ENCODE measurements at places on chromosomes 4 and X. TPM values are rescaled to one million over a fixed set of nuclear protein-coding genes. Genes with fewer than 3 reads are reported as not detected.

- no peak for DNase-seq
Observed at GRCh38 chr4:187726485-187726884, 269.1 kb upstream of the ZFP42 start.

The RAI2 gene
- 10.8 TPM for polyA plus RNA-seq

- no peak for DNase-seq
Observed at GRCh38 chrX:151167791-151168345, 8.5 kb upstream of the GPR50 start.

- peak; percentile 26 for DNase-seq
Observed at GRCh38 chr4:86451560-86452330, 91.9 kb upstream of the MAPK10 start.

DNA sequence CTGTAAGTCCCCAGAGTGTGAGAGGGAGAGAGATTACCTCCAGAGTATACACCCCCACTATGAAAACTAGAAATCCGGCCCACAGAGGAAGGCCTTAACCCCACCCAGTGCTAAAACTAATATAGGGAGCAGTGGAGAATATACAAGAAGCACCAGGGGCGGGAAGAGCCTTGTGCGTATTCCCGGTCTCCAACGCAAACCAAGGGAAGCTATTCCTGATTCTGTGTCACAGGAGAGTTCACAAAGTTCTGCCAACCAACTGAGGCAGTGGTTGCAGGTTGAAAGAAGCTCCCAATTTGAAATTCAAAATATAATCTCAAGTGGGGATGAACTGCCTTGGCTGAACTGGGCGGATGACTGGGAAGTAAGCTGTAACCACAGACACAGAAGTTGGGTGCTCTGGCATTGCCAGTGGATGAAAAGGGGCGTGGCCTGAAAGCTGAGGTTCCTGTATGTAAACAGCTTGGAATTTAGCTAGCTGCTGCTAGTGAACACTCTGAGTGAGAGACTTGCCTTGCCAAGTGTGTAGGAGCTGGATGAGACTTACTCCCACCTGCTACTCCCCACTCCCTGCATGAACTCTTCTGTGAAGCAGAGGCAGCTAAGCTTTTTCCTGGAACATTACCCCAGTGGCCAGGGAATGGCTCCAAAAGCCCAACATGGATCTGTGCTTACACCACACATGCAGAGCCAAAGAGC is 32.7 kb downstream of the ELF2 start:
- peak; percentile 27 for DNase-seq

DNA sequence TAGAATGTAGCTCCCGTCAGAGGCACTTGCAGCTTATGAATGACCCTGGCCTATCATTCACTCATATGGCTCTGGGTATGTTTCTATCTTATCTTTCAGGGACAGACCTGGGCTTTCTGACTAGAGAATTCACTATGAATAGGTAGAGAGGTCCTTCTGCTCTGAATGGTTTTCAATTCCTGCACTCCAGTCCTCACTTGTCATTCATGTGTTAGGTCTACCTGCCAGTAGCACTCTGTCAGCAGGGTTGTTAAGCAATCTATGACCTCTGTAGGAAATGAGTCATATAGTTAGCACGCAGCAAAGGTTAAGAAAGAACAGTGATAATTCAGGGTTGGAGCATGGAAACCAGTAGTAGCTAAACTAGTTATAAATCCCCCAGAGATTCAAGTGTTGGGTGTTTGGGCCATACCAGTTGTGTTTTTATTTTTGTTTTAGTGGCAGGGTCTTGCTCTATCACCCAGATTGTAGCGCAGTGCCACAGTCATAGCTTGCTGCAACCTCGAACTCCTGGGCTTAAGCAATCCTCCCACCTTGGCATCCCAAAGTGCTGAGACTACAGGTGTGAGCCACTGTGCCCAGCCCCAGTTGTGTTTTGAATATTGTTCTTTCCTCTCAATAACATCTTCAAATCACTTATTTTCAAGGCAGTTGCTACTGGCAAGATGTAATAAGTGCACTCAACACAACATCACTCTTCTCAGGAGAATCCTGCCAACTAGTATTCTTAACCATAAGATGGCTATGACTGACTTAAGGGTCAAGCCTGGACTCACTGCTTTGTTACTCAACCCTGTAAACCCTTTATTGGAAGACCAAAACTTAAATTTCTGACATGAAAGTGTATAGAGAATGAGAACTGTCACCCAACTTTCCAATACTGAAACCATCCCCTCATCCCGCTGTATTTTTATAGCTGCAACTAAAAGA is 25.1 kb downstream of the ARL13A start:
- DNase-seq, result no peak

The ADAMTS3 gene
- 9.3 TPM for polyA plus RNA-seq

The ZCCHC13 gene
- polyA plus RNA-seq, result not detected

The SULT1E1 gene
- 413 TPM for polyA plus RNA-seq

The P2RY10 gene
- 0.22 TPM for polyA plus RNA-seq

- DNase-seq, result no peak
Observed at GRCh38 chrX:93538575-93538974, 134.8 kb downstream of the NAP1L3 start.

The NPY5R gene
- polyA plus RNA-seq, result 3.7 TPM

DNA sequence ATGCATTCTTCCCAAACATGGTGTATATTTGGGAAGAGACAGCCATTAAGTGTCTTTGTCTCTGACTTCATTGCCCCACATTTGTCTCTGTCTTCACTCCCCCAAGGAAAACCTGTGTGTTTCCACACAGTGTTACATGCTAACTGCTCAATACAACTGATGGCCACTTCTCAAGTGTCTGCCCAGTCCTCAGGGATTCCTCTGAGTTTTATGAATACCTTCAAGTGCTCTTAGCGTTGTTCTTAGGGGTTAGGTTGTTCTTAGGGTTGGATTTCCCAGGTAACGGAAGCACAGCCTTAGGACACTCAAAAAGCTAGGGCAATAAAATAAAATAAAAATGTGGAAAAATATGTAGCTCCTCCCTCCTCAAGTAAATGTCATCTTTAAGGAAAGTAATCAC is 64.7 kb upstream of the PLAC8 start:
- DNase-seq, result no peak

The TIGD4 gene
- polyA plus RNA-seq, result 2.2 TPM

The TMEM31 gene
- polyA plus RNA-seq, result 1.6 TPM

DNA sequence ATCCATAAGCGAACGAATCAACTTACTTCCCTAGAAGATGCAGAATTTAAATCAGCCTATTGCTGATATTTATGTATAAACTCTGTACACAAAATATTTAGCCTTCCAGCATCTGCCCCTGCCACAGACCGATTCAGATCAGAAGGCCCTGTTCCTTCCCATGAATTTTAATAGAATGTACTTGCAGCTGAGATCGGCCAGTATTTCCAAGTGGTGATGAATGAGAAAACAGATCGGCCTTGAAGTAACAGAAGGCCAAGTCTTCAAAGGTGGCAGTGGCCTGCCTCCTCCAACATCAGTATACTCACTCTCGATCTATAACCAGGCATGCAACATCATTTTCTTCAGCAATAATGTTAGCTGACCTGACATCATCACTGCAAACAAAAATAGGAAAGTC is 66.4 kb downstream of the PRKG2 start:
- no peak for DNase-seq

- DNase-seq, result no peak
Observed at GRCh38 chrX:538311-538710, 92.3 kb upstream of the SHOX start.

- DNase-seq, result no peak
Observed at GRCh38 chrX:124931241-124931640, 388.4 kb upstream of the TEX13C start.
